Activated CD4-positive, alpha-beta T cell treated with anti-CD3 and anti-CD28 coated beads, Interleukin-2, Interleukin-4, amounts not matched to agents 100 ng/mL and 50 ng/mL, durations not matched to agents 16 hours and 8 hours (primary cell): ENCODE measurements at places on chromosomes 6 and 20.

- DNase-seq, result no peak
These were observed 83.2 kb downstream of the CEBPB start for GRCh38 chr20:50273601-50274491.

DNA sequence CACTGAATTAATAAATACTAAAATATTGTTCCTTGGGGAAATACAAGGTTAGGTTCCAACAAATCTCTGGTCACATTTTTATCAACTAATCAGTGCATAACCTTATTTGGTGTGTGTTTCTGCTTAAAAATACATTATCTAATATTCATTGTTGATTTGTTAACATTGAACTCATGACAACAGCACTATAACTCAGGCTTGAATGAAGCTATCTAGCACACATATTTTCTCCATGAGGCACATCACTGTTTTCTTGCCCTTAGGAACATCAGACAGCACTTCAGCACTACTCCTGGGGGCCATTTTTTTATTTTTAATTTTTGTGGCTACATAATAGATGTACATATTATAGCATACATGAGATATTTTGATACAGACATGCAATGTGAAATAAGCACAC is 277.2 kb upstream of the NT5E start:
- no peak for DNase-seq

GRCh38 chr6:135932651-135933050 is 81.2 kb downstream of the PDE7B start:
- no peak for DNase-seq

- DNase-seq, result no peak
These were observed 263.4 kb upstream of the MAN1A1 start for GRCh38 chr6:119612911-119613381.

DNA sequence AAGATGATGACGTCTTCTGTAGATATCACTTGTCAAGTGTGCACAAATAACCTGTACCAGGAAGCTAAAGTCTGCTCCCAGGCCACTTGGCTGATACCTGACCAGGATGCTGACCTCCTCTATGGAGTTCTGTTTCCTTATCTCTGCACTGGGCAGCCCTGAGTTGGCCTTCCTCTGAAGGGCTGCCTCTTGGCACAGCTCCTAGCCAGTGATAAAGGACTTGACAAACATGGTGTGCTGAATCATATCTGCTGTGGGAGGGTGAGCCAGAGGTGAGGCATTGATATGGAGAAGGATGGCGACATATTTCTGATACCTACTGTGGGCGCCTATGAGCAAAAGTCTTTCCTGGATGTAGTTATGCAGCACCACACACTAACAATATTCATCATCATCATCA is 32.8 kb upstream of the FOXA2 start:
- no peak for DNase-seq

DNA sequence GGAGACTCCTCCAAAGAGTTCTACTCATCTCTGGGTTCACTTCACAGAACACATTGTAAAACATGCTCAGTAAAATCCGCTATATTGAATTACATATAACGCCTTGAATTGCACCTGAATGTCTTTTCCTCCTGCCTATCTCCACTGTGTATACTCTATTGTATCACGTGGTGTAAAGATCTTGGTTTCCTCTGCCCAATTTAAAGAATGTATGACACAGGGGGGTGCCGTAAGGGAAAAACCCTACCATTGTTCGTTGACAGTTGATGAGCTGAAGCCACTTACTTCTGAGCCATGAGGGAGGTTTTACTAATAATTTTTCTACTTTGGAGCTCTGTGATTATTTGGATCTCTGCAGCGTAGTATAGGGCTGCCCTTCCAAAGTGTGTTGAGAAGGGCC is 6.0 kb downstream of the ASF1A start:
- DNase-seq, result peak; percentile 47

- DNase-seq, result no peak
These were observed 145.7 kb upstream of the LRFN2 start for GRCh38 chr6:40732878-40733277.

GRCh38 chr20:56316051-56316450 is 42.7 kb upstream of the FAM210B start:
- DNase-seq, result no peak

- DNase-seq, result no peak
These were observed 74.0 kb downstream of the ANKRD6 start for GRCh38 chr6:89506716-89507617.

GRCh38 chr20:52529826-52530225 is 338.2 kb upstream of the ZFP64 start:
- no peak for DNase-seq

GRCh38 chr6:106912091-106912490 is 62.4 kb downstream of the CD24 start:
- DNase-seq, result no peak

GRCh38 chr6:99602520-99603420 is 3.9 kb upstream of the PRDM13 start:
- DNase-seq, result no peak

DNA sequence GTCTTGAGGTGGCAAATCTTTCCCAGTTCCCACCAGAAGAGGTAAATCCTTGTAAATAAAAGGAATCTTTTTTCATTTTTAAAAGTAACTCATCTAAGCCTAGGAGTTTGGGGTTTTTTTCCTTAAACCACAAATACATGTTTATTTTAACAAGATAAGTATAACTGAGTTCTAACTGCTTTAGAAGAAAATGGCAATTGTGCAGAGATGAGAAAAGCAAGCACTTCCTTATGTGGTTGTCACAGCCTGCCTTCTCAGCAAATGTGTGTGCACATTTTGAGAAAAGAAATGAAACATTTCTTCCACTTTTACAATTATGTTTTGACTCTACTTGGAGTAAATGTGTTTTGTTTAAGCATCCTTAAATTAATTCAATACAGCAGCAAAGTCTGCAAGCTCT is 17.7 kb downstream of the HCK start:
- no peak for DNase-seq

- DNase-seq, result peak; percentile 28
These were observed 12.7 kb upstream of the IFNGR1 start for GRCh38 chr6:137231895-137232294.

DNA sequence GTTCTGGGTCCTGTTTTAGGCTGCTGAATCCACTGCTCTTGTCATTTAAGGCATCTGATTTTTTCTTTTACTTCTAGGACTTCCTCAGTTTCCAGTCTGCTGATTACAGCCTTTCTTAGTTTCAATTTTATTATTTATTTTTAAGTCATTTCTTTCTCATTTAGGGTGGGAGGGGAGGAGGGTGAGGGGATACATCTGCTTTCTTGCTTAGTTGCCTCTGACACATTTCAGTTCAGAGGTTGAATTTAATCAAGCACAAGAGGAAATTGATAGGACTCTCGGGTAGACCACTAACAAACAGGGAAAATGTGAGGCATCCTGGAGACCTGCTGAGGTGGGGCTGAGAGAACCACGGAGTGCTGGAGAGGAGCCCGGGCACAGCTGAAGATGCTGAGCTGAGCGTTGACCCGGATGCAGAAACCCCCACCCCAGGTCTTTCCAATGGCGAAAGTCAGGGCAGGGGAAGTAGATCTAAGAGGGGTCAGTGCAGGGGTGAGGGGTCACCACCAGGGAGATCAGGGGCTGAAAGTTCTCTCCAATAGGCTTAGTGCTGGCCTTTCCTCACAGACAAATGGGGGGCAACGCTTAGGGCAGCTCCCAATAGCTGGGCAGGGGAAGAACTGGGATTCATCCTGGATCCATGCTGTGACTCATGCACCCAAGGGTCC is 7.6 kb upstream of the TREML2 start:
- DNase-seq, result no peak

DNA sequence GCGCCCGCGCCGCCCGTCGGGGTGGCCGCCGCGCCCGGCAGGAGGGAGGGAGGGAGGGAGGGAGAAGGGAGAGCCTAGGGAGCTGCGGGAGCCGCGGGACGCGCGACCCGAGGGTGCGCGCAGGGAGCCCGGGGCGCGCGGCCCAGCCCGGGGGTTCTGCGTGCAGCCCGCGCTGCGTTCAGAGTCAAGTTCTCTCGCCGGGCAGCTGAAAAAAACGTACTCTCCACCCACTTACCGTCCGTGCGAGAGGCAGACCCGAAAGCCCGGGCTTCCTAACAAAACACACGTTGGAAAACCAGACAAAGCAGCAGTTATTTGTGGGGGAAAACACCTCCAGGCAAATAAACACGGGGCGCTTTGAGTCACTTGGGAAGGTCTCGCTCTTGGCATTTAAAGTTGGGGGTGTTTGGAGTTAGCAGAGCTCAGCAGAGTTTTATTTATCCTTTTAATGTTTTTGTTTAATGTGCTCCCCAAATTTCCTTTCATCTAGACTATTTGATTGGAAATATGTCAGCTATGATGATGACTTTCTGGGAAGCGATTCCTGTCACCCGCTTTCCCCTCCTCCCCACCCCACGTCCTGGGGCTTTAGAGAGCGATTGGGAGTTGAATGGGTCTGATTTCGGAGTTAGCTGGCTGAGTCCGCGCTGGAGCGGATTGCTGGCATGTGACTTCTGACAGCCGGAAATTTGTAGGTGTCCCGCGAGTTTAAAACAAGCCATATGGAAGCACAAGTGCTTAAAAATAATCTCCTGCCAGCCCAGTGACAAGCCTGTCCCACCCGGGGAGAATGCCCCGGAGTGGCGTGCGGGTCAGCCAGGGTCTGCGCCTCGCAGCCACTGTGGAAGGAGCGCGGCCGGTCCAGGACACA is 1.1 kb downstream of the ESR1 start:
- DNase-seq, result no peak

DNA sequence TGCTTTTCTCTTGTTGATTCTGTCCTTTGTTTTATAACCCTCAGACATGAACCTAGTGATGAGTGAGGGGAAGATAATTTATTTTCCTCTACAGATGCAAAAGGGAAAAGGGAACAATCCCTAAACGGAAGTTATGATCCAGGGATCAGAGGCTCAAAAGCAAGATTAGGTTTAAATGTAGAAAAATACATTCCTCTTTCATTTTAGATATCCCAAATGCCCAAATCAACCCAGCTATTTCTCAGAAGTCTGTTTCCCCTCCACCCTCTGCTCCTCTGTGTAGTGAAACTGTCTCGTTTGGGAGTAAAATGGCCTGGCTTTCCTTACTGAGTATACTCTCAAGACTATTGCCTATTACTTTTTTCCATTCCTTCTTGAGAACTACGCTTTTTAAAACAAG is 97.1 kb downstream of the PRL start:
- DNase-seq, result no peak

DNA sequence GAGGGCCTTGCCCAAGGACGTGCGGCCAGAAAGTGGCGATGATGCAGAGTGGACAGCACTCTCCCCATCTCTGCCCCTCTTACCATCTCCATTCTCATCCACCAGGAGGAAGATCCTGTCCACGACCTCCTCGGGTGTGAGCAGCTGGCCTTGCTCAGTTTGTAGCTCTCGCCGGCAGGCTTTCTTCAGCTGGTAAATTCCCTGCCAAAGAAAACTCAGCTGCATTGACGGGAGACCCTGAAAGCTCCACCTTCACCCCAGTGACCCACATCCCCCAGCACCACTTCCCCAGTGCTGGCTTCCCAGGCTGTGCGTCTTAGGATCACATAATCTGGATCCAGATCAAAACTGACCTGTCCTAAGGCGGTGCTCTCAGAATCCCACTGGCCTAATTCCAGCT is 9.2 kb downstream of the GUCA1B start:
- no peak for DNase-seq

GRCh38 chr6:43171707-43172103 is 636 bp downstream of the SRF start:
- DNase-seq, result no peak

GRCh38 chr20:57135875-57136274 is 130.6 kb downstream of the BMP7 start:
- no peak for DNase-seq

- DNase-seq, result no peak
These were observed 595 bp upstream of the SRF start for GRCh38 chr6:43170417-43170930.

DNA sequence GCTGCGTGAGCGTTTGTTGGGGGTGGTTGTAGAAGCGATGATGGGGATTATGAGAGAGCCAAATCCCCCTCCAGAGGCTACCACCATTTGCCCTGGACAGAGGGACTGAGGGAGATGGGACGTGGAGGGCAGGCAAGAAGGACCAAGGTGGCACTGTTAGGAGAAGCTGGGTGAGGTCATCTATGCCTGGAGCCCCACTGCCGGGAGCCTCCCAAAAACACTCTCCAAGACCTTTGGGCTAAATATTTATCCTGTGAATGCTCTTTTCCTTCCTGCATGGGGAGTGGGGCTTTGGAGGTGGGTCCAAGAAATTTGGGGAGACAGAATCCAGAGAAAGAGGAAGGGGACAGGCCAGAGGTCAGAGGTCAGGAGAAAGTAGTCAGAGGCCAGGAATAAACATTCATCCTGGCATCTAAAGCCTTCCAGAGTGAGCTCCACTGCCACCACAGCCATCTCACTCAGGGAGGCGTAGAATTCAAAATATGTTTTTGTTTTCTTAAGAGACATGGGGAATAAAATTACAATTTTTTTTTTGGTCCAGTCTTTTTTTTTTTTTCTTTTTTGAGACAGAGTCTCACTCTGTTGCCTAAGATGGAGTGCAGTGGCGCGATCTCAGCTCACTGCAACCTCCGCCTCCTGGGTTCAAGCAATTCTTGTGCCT is 17.8 kb upstream of the PTGIS start:
- DNase-seq, result no peak

GRCh38 chr20:3115190-3116107 is 30.9 kb upstream of the AVP start:
- DNase-seq, result peak; percentile 16

GRCh38 chr6:143490775-143491174 is 20.7 kb downstream of the FUCA2 start:
- DNase-seq, result no peak

GRCh38 chr6:81625216-81625615 is 127.3 kb downstream of the TENT5A start:
- DNase-seq, result no peak

- no peak for DNase-seq
These were observed 222.5 kb downstream of the GJA1 start for GRCh38 chr6:121657972-121658371.

DNA sequence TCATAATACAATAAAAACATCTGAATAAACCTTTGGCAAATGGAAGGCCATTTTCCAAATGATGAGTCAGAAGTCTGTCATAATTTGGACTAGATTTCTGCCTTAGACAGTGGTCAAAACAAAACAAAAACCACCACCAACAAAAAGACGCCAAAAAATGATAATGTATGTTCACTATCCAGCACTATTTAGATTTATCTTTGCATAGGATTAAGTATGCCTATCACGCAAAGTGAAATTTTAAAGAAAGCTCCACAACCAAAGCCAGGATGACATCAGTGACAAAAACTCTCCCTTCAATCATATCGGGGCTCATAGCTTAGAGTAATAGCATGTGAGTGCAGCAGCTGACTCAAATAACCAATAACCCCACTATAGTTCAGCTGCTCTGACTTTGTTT is 201.9 kb downstream of the MOXD1 start:
- DNase-seq, result no peak

DNA sequence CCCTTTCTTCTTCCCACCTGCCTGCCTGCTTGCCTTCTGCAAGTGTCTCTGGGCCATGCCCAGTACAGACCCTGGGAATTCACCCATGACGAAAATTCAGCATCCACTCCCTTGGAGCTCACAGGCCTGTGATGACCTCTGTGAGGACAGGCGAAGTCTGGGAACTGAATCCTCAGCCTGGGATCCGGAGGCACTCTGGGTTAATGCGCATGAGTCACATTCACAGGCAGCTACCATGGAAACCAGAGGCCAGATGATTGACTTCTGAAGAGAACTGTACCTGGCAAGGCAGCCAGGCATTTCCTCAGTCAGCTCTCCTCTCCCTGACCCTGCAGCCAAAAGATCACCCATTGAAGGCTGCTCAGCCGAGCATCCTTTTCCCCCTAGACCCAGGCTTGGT is 41.0 kb downstream of the SLC9A8 start:
- DNase-seq, result no peak

GRCh38 chr6:1287103-1287591 is 24.8 kb upstream of the FOXQ1 start:
- no peak for DNase-seq
